ENCODE measurements at places on chromosomes 3 and 15. TPM values are rescaled to one million over a fixed set of nuclear protein-coding genes. Genes with fewer than 3 reads are reported as not detected.
A peak's percentile ranks its signal among the peaks of the same experiment; 100 is the strongest.

GPR156 gene
- total RNA-seq, result 0.37 TPM

CFAP91 gene
- 46.1 TPM for total RNA-seq

GRCh38 chr15:70453238-70453637 lies 310.1 kb downstream of the UACA start:
- no peak for DNase-seq

DNA sequence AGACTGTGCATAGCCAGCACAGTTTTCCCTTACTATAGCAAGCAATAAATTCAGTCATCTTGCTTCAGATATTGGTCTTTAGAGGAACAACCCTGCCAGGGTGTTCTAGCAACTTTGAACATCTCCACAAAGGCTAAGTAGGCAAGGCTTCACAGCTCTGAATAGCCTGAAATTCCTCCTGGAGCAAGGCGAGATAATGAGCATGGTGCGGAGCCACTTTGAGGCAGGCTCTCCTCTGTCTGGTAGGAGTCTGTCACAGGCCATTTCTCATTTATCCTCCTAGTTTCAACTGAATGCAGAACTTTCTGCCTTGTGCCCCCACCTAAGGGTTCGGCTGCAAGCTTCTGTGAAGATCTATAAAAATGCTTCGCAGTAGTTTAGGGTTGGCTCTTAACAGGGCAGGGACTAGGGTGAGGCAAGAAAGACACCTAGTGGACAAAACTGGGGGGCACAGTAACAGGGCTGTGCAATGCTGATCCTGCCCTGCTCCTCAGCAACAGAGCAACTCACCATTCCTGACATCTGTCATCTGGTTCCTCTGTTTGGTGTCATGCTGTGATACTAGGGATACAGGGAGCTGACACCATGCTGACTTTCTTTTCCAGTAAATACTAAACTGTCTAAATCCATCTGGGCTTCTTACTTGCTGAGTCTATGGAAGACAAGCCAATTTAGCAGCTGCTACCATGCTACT lies 16.6 kb upstream of the EHHADH start:
- DNase-seq, result peak; percentile 57

- peak; percentile 43 for DNase-seq
Observed at GRCh38 chr15:88664151-88664778, 25.4 kb downstream of the ISG20 start.
